GM04504 (cell line): ENCODE measurements at places on chromosomes 16 and 17.

DNA sequence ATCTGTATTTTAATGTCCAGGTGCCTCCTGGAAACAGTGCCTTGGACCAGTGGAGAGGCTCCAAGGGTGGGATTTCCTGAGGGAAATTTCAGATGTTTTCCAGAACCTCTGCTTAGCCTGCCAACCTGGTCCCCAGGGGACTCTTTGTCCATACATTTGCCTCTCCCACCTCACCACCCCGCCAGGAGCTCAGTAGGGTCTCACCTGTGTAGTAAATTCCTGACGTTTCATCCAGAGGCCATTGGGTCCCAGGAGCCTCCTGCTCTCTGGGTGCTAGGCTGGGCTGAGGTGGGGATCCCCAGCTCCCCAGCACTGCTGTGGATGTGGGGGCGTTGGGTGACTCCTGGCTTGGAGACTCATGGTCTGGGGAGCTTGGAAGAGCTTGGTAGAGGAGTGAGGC lies 2.7 kb downstream of the NLRP1 start:
- DNase-seq, result no peak

DNA sequence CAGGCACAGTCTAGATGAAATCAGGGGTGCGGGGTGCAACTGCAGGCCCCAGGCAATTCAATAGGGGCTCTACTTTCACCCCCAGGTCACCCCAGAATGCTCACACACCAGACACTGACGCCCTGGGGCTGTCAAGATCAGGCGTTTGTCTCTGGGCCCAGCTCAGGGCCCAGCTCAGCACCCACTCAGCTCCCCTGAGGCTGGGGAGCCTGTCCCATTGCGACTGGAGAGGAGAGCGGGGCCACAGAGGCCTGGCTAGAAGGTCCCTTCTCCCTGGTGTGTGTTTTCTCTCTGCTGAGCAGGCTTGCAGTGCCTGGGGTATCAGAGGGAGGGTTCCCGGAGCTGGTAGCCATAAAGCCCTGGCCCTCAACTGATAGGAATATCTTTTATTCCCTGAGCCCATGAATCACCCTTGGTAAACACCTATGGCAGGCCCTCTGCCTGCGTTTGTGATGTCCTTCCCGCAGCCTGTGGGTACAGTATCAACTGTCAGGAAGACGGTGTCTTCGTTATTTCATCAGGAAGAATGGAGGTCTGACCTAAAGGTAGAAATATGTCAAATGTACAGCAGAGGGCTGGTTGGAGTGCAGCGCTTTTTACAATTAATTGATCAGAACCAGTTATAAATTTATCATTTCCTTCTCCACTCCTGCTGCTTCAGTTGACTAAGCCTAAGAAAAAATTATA lies 1.6 kb downstream of the HBA1 start:
- DNase-seq, result no peak

DNA sequence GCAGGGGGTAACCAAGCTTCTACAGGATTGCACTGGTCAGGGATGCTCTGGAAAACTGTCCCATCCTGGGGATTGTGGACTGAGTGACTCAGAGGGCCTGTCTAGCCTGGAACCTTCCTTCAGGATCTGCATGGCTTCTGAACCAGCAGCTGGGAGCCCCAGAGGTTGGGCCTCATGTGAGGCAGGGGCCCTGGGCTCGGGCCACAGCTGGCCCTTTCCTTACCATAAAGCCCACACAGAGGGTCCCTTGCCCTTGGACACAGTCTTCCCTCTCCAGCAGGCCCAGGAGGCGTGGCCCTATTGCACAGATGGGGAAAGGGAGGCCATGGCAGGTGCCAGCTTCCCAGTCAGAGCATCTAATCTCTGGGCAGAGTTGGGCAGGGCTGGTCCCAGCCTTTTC lies 30.5 kb downstream of the ADCY7 start:
- DNase-seq, result no peak

GRCh38 chr16:68396481-68396880 lies 51.8 kb downstream of the SMPD3 start:
- peak; percentile 28 for DNase-seq

- no peak for DNase-seq
These were observed 273.2 kb downstream of the C16orf95 start for GRCh38 chr16:87044032-87044382.

DNA sequence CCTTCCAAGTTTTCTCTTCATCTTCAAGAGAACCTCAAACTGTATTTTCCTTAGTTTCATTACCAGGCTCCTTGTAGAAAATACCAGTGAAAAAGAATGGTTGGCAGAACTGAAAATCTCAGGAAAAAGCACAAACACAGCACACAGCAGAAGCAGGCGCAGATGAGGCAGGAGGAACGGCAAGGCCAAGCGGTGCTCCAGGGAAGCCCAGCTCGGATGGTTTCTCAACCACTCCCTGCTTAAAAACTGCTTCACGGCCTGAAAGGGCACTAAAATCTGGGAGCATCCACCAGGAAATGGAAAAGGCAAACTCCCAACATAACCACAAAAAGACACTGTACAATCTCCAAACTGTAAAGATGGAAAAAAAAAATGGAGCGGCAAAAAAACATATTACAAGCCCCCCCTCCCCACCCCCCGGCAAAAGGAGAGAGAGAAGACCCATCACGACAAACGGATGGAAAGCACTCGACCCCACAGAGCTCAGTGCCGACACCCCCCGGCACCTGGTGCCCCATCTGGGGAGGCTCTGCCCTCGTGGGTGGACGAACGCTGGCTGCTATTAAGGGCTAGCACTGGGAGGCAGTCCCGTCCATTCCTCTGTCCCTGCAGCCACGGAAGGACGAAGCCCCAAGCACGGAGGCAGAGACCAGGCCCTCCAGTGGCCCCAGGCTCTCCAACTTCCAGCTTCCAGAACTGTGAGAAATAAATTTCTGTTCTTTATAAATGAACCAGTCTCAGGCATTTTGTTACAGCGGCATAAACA lies 127.5 kb downstream of the ZNF778 start:
- no peak for DNase-seq

GRCh38 chr17:21058098-21058893 lies 15.5 kb upstream of the USP22 start:
- no peak for DNase-seq

- peak; percentile 82 for DNase-seq
These were observed at the start of gene SLC16A5 for GRCh38 chr17:75087558-75088453. SLC16A5 (plus strand) TSS chr17:75087954; CDS start chr17:75093637, 5,683 bp downstream.

DNA sequence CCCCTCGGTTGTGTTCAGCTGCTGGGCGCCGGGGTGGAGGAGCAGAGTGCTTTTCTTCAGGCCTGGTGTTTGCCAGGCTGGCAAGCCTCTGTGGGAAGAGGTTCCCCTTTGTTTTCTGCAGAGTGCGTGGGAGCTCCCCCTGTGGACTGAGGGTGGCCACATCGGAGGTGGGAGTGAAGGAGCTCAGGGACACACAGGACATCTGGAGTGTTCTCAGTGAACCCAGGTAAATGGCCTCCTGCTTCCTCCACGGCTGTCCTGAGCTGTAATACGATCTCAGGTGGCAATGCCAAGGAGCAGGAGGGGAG lies 39.2 kb upstream of the IRF8 start:
- no peak for DNase-seq

- no peak for DNase-seq
These were observed 13.4 kb upstream of the ITGAE start for GRCh38 chr17:3814361-3814760.

DNA sequence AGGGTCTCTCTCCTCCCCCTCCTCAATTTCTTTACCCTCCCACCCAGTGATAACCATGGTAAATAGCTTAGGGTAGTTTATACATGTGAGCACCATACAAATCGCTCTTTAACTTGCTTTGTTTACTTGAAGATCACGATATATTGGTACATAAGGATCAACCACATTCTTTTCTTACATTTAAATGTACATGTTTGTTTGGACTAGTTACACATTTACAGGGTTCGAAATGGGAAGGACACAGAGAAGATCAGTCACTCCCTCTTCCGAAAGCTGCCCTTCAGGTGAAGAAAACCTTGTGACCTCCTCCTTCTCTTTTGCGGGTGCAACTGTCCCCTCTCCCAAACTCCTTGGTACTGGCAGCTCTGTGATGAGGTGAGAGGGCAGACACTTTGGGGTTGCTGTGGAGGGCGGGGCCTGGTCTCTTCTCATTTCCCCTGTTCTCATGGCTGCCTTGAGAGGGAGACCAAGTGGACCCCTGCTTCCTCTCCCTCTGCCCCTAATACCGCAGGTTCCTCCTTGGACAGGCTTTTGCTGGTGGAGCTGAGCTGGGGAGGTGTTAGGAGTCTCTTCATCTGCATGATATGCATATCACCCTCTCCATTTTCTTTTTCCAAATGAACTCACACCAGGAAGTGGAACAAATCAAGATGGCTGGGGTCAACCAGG lies 4.7 kb upstream of the PIK3R6 start:
- no peak for DNase-seq

- DNase-seq, result no peak
These were observed 262.3 kb downstream of the SOX9 start for GRCh38 chr17:72382971-72383722.

DNA sequence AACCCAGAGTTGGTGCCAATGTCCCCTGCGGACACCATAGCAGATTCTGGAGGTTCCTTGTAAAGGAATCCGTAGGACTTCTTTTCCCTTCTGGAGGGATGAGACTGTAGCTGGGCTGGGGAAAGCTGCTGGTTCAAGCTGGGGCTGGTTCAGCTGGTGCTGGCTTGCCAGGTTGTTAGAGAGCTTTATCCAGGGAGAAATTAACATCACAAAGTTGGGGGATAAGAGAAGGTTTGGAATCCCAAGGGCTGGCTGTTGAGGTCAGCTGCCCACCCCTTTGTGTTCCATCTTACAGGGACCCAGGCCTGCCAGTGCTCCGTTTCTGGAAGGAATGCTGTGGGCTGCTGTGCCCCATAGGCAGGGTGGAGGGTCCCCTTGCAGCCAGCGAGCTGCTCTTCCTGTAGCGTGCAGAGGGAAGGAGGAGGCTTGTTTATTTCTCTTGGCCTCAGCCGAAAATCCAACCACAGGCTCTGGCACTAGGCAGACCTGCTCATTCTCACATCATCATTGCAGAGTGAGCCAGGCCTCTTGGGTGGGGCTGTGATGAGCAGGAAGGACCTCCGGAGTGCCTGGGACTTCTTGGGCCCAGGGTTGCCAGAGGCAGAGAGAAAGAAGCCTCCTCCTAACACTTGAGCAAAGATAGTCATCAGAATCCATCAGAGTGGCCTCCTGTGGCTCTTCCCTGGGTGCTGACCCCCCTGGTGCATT lies 251.1 kb downstream of the SEC14L1 start:
- DNase-seq, result peak; percentile 97

DNA sequence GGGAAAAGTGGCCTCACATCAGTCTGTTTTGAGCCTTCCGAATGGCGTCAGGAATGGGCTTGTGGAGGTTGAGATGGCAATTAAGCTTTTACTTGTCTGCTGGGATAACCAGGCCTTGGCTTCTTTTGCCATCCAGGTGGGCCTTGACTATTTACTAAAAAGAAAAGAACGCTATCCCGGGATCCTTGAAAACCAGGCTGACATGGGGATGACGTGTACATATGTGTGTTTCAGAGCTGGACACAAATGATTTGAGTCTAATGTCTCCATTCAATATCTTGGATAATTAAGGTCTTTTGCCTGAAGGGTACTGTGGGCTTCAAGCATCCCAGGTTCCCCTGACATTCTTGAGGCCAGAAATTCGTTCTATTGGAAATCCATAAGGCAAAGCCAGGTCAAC lies 32.6 kb upstream of the HOXB13 start:
- DNase-seq, result no peak

- DNase-seq, result no peak
These were observed 36.4 kb upstream of the USP22 start for GRCh38 chr17:21079196-21079595.

DNA sequence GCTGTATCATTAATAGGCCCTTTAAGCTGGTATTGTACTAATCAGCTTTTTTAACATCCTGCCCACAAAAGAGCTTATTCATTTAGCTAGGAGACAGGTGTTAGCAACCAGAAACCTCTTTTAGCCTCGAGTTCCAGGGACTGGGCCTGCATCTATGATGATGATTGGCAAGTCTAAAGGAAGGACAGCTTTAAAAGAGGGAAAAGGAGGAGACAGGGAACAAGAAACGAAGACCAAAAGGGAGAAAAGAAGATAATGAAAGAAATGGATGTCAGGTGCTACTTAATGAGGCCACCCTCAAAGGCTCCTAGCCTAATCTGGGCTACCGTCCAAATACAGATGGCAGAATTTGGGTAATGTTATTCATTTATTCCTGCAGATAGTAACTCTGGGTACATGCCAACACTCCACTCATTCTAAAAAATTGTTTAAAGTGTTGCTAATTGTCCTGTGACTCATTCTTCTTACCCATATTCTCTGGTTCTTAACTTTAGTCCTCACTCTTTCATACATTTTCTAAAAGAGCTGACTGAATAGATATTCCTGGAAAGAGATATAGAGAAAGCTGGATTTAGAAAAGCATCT lies 18.7 kb upstream of the RFFL start:
- DNase-seq, result peak; percentile 58

DNA sequence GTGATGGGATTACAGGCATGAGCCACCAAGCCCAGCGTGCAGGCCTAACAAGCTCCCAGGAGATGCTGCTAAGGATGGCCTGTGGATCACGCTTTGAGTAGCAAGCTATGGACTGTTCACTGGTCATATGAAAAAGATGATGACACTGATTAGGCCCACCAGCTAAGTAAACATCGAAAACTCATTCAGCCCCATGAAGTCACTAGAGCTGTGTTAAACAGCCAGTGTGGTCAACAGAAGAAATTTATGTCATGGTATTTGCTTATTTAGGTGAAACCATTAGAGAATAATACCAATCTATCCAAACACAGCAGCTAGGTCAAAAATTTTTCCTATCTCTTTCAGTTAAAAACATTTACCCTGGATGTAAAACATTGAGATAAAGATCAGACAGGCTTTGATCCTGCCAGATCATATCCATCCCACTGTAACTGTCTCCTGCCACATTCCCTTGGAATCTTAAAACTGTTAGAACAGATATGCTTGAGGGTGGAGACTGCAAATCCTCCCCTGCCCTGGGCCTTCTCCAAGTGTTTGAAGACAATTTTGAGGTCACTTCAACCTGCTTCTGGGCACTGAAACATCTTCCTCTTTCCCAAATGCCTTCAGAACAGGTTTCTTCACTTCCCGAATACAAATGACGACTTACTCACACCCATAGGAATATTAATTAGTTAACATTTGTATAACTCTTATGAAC lies 30.9 kb downstream of the HOXB1 start:
- no peak for DNase-seq

DNA sequence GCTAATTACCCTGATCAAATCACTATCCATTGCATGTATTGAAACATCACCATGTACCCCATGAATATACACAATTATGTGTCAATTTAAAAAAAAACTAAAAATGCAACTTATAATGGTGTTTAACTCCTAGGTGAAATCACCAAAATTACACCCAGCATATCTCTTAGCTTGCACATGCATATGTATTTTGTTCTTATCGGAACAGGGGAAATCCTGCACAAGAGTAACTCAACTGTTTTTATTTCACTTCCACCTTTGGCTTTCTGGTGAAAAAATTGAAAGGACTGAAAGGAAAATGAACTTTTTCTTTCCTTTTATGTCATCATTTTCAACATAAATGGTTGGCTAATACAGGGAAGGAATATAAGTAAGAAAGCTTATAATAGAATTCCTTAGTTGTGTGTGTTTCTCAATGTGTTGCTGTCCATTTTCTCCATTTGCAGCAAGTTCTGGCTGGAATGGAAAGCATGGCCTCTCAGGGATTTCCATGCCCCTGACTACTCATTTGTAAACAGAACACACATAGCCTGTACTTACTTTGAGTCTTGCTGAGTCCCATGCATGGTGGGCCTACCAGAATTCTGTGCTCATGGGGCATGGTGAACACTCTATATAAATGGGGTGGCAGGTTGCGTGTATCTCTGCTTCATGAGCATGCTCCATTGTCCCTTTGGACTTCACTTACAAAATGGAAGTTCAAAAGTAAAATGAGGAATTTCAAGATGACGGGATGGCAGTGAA lies 462.0 kb downstream of the HS3ST3B1 start:
- DNase-seq, result no peak

- DNase-seq, result no peak
These were observed 24.8 kb upstream of the NDRG4 start for GRCh38 chr16:58475091-58475619.
